ENCODE measurements at places on chromosomes 1 and 21. TPM values are rescaled to one million over a fixed set of nuclear protein-coding genes. Genes with fewer than 3 reads are reported as not detected.

- DNase-seq: peak; percentile 96
Observed at GRCh38 chr1:208807446-208808127, 563.4 kb upstream of the PLXNA2 start.

DNA sequence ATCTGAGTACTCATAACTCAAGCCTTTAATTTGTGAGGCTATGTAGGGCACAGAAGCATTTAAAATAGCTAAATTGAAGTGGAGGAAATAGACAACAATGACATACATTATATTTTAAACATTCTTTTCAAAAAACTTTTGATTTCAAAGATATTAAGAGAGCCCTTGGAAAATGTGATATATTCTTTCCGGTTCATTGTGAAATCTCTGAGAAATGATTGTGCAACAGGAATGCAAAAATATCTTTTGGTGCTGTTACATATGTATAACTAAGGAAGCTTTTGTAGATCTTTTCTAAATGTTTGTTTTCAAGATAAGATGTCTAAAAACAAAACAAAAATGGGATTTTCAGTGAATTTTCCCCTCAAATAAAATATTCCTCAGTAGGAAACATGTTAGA is 185.2 kb downstream of the LEPR start:
- no peak for DNase-seq

DNA sequence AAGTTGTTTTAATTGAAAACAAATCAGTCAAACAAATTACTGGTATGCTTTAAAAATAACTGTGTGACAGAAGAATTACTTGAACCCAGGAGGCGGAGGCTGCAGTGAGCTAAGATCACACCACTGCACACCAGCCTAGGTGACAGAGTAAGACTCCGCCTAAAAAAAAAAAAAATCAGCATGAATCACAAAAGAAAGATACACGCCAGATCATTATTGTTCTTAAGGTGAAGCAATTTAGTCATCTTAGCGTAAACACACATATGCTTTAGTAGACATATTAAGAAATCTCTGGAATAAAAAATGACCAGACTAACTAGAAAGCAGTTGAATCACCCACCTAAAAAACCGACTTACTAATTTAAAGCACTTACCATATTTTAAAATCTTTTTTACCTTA is 20.2 kb downstream of the RERE start:
- peak; percentile 72 for DNase-seq

DNA sequence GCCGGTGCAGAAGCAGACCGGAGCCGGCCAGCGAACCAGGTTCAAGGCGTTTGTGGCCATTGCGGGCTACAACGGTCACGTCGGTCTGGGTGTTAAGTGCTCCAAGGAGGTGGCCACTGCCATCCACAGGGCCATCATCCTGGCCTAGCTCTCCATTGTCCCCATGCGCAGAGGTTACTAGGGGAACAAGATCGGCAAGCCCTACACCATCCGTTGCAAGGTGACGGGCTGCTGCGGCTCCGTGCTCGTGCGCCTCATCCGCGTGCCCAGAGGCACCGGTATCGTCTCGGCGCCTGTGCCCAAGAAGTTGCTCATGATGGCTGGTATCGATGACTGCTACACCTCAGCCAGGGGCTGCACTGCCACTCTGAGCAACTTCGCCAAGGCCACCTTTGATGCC is 38.1 kb downstream of the LRRC52 start:
- DNase-seq: no peak

DNA sequence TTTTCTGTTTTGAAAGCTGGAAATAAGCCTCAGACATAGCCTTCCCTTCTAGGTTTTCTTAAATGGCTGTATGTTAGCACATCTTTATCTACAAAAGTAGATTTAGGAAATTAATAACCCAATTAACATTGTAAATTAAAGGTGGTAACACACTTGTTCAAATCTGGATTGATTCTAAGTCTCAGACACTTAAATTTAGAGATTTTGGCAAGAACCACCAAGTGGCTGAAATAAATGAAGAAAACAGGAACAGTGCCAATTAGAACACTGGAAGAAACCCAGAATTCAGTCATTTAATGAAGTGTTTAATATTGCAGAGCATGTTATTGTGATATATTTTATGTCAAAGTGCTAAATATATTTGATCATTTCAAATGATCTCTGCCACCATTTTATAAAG is 628.2 kb downstream of the USP25 start:
- DNase-seq: no peak

GRCh38 chr1:1543706-1544099 is 3.3 kb upstream of the TMEM240 start:
- DNase-seq: no peak

GRCh38 chr1:58064166-58064565 is 482.4 kb downstream of the OMA1 start:
- DNase-seq: no peak

DNA sequence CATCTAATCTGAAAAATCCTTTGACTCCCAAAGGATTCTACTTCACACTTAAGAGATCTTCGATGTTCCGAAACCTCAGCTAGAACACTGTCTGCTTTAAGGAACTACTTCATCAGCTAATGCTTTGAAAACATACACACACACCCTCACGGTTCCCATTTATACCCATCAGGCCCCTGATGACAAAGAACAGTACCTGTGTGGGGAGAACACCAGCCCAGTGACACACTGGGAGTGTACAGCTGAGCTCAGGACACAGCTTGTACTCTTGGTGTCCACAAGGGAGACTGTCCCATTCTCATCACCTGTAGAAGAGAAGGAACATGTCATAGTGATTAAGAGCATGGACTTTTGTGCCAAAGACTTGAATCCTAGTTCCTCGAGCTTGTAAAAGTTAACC is 6.6 kb downstream of the WDR77 start:
- DNase-seq: no peak

DNA sequence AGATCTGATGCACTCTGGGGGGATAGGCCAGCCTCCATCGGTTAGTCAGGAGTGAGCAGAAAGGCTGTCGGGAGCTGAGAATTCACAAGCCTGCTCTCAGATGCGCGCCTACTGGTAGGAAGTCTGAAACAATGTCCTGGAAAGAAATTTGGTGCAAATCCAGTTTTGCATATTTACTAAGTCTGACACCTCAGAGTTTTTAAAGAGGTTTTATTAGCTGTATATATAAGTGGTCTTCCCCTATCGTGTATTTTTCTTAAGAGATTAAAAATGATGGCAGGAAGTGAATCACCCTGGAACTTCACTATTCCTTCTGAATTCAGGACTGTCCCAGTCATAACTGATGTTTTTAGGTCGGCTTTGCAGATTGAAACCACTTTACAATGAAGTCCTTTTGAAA is 99.8 kb upstream of the C1orf105 start:
- no peak for DNase-seq

DNA sequence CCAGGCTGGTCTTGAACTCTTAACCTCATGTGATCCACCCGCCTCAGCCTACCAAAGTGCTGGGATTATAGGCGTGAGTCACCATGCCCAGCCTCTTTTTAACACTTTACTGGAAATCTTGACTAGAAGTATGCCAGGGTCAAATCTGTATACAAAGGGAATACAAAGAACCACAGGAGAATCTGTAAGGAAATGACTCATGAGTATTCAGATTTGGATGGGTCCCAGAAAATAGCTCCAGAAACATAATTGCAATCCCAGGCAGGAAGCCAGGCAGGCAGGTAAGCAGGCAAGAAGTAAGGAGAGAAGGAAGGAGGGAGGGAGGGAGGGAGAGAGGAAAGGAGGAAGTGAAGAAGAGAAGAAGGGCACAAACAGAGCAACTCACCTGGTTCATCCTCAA is 22.8 kb upstream of the TIAM1 start:
- DNase-seq: peak; percentile 91

DNA sequence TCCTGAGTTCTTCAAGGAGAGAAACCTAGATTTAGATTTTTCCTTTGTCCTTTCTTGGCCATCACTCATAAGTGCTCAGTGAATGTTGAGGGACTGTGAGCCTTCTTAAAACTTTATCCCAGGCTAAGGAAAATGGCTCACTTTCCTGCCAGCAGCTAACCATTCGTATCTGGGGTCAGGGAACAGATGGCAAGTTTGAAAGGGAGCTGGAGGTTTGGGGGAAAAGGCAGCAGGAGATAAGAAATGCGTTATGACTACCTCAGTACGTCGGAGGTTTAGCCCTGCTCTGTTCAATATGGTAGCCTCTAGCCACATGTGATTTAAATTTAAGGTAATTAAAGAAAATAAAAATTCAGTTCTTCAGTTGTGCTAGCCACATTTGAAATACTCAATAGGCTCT is 13.3 kb downstream of the RRP15 start:
- no peak for DNase-seq

GRCh38 chr1:173934440-173934839 is 17.3 kb upstream of the SERPINC1 start:
- DNase-seq: no peak

DNA sequence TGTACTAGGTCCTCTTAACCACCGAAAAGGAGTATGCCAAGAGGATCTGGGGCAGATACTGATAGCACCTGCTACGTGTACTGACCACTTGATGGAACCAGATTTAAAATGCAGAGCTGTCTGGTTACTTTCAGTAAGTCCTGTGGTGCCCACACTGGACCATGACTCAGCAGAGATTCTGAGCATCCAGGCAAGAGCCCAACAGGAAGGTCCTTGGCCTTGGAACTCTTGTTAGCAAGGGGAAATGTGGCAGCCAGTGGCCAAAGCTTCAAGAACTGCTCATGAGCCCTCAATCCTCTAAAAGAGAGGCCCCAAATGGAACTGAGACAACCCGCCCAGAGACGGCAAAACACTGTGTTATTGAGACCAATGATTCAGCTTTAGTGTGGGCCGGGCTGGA is 4.2 kb upstream of the GJB5 start:
- DNase-seq: no peak

AJAP1 gene
- total RNA-seq: 13.0 TPM

SLAMF9 gene
- 0.44 TPM for total RNA-seq

SELENOF gene
- total RNA-seq: 115 TPM

MEGF6 gene
- 0.63 TPM for total RNA-seq

KIF26B gene
- total RNA-seq: 1.9 TPM

MATN1 gene
- total RNA-seq: 0.07 TPM
